Cerebellar nuclear complex (tissue), 1 donor: ENCODE measurements at places on chromosomes 6 and 20.

- no peak for DNase-seq
Observed at GRCh38 chr6:84696166-84696565, 68.2 kb downstream of the TBX18 start.

DNA sequence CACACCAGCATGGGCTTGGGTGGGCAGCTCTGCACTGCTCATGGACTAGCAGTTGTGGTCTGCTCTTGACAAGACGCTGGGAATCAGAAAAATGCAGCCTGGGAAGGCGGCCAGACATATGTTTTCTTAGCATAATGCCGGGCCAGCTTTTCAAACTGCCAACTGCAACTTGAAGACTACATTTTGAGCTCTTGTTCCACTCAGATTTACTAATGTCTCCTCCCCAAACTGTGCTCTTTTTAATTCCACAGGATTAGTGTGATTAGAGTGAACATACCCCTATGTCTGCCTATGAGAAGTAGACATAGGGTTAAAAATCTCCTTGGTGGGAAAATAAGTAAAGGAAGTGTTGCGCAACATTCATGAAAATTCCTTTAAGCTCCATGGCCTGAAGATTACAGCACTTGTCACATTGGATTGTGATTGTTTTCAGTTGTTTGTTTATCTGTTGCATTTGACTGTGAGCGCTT, 5.3 kb upstream of the FNDC1 start:
- DNase-seq = no peak

DNA sequence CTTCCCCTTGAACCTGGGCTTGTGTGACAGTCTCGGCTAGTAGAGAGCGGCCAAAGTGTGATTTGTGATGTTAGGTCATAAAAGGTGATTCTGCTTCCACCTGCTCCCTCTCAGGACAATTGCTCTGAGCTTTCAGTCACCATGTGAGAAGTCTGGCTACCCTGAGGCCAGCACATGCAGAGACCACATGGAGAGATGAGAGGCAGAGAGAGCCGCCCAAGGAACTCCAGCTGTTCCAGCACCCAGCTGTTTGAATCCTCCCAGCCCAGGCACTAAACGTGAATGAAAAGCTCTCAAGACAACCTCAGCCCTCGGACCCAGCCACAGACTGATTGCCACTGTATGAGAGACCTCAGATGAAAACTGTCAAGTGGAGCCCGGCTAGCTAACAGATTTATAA, 143.4 kb upstream of the EEF1E1 start:
- no peak for DNase-seq

- no peak for DNase-seq
Observed at GRCh38 chr6:43250992-43251373, 7.7 kb downstream of the TTBK1 start.

GRCh38 chr6:137560184-137560563, 66.0 kb upstream of the OLIG3 start:
- no peak for DNase-seq

- no peak for DNase-seq
Observed at GRCh38 chr6:26258212-26258977, 106.6 kb upstream of the BTN3A2 start.

GRCh38 chr6:139336488-139336887, 38.0 kb downstream of the CITED2 start:
- no peak for DNase-seq

GRCh38 chr6:125953502-125953875, 3.1 kb upstream of the HINT3 start:
- no peak for DNase-seq

GRCh38 chr6:148945301-148946021, 198.6 kb downstream of the UST start:
- DNase-seq = no peak

DNA sequence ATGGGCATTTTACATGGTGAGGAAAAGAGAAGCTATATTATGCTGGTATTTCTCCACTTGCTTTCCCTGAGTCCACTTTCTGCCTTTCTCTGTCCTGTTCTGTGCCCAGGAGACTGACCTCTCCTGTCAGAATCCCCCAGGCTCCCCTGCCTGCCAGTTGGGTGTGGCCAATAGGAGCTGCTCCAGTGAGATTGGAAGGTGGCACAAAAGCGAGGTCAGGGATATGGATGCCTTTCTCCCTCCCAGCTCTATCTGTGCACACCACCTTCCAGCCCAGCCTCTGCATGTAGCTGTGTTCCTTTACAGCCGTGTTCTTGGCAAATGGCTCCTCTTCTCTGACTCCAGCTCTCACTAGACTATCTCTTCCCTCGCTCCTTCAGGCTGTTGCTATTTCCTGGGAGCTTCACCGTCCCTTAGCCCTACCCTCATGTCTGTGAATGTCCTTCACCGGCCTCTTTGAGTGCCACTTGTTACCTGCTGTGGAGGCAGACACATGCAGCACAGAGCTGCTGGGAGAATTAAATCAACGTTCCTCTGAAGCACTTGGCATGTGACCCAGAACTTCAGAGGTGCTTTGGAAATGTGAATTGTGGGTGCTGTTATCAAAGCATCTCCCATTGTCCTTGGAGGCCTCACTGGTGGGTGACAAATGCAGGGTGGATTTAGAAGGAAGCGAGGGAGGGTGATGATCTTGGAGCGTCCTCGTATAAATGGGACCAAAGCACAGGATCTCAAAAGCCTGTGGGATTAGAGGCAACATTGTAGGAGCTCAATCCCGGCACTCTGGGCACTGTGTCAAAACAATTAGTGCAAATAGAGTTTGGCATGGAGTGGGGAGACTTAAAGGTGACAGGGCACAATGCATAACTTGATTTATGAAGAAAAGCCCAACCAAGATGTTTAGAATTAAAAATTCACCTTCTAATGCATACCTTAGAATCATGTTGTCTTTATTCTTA, 28.9 kb upstream of the RALGAPA2 start:
- DNase-seq = no peak

GRCh38 chr6:22411376-22412105, 114.7 kb upstream of the PRL start:
- no peak for DNase-seq

DNA sequence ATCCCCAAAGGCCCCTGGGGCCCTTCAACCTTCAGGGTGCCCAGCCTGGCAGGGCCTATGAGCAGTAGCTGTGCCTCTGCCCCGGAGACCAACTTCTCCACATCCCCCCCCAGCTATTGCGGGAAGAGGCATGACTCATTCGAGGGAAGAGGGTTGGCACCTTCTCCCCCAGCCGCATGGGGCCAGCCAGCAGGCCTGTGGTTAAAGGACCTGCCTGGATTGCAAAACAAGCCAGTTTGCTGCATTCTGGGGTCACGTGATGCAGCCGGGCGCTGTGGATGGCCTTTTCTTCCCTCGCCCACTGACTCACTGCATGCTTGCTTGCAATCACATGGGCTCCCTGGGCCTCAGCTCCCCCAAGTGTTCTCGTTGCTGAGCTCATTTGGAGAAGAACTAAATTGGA, 182.5 kb downstream of the MAFB start:
- no peak for DNase-seq

GRCh38 chr6:71908162-71908765, 21.9 kb downstream of the RIMS1 start:
- DNase-seq = no peak

DNA sequence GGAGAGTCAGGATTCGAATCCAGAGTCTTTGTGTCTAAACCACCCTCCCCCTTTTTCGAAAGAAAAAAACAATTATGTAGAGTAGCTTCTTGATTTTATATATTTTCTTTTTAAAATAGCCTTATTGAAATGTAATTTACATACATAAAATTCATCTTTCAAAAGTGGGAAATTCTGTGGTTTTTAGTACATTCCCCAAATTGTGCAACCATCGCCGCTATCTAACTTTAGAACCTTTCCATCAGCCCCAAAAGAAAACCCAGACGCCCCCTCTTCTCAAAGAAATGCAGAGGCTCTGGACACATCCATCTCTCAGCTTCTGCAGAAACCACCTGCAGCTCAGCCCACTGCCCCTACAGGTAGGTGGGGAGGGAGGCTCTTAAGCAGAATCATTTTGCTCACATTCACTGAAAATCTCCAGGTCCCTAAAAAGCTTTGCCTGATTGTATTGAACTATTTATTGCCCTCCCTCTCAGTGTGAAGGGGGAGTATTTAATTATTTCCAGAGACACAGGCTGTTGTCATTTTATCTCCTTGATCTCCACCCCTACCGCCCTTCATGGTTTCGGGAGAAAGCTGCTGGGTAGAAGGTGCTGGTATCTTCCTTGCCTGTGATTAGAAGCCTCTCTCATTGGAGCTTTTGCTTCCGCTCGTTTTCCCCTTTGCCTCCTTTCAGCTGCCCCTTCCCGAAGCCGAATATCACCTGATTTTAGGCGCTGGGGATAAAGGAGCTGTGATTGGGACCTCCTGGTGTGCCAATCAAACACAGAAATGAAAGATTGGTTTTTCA, 68.7 kb upstream of the KCNG1 start:
- no peak for DNase-seq
